ENCODE measurements at places on chromosomes 3 and 15.

- no peak overlapping the region for H3K27ac ChIP-seq
- H3K4me3 ChIP-seq = no peak overlapping the region
- no peaks in the 10 kb centered on the region for H3K27me3 ChIP-seq
- H3K36me3 ChIP-seq = peaks cover 4% of the 10 kb centered on the region
- no peak for DNase-seq
Measured at GRCh38 chr3:151135541-151136337, 50.3 kb downstream of the MED12L start.

- no peaks in the 10 kb centered on the region for H3K36me3 ChIP-seq
- no peak overlapping the region for H3K27ac ChIP-seq
- peaks cover 19% of the 10 kb centered on the region for H3K4me1 ChIP-seq
- DNase-seq = no peak
- H3K27me3 ChIP-seq = no peaks in the 10 kb centered on the region
- no peak overlapping the region for H3K4me3 ChIP-seq
Measured at GRCh38 chr3:160695915-160696327, 19.0 kb downstream of the ARL14 start.

DNA sequence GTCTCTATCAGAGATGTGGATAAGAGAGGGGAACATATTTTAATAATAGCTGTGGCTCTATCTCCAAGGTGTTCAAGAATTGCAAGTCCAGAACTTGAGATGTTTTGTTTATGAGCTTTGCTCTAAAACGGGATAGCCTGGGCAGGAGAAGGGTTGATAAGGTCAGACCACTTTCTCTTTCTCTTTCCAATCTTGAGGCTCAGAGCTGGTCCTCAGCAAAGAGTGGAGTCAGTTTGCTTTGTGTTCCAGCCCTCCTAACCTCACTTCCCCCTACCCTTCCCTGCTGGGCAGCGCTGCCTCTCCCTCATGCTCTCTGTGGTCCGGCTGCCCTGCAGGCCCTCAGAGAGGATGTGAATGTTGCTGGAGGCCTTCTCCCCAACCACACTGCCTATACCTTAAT is 13.8 kb downstream of the KLHL6 start:
- no peak for DNase-seq
- H3K4me1 ChIP-seq = no peaks in the 10 kb centered on the region
- H3K4me3 ChIP-seq = no peak overlapping the region
- H3K27me3 ChIP-seq = peaks cover 5% of the 10 kb centered on the region

DNA sequence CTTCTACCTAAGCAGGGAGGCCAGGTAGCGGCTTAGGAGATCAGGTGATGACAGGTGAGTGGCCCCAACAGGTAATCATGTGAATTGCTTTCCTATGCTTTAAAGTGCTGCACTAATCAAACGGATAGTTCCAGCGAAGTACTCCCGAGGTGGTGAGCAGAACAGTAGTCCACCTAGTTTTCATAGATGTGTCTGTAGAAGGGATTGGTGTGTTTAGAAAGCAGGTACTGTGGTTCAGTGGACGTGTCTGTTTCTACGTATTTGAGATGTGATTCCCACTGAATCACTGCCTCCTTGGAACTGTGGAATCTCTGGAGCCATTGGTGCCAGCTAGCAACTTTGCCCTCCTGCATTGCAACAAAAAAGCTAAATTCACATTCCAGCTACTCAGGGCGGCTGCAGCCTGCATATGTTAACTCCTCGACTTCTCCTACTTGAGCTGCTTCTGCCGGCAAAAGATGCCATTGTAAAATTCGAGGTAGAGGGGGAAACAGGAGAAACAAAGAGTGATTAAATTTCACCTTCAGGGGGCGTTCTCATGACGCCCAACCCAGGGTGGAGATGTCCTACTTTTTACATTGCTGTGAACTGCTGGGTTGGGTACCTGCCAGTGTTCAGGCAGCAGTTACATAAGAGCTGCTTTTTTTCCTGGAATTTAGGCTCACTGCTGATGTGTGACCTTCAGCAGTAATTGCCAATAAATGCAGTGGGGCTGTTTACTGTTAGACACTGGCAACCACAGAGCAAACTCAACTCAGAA is 227.3 kb downstream of the ITPR1 start:
- H3K27me3 ChIP-seq = peaks cover 31% of the 10 kb centered on the region
- no peak for DNase-seq
- H3K4me3 ChIP-seq = no peak overlapping the region
- H3K4me1 ChIP-seq = peaks cover 10% of the 10 kb centered on the region
